ENCODE measurements at places on chromosomes 2 and 18.

GRCh38 chr2:29688429-29688828 lies 233.0 kb downstream of the ALK start:
- no peak for DNase-seq

DNA sequence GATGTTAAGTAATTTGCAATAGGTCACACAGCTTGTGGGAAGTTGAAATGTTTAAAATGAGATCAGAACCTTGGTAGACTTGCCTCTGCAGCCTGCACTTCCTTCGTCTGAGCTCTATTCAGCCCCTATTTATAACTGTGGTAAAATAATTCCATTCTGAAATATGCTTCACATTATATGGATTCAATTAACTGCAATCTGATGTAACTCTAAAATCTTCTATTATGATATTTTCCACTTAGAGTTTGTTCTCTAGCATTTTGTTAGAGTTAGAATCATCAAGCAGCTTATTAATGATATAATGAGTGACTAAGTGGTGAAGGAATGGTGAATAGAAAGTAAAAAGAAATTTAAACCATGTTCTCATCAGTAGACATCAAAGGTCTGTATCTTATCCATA lies 139.6 kb upstream of the ARHGAP28 start:
- DNase-seq = peak; percentile 56

- DNase-seq = no peak
Observed at GRCh38 chr18:75010278-75010677, 198.7 kb downstream of the PTGR3 start.

DNA sequence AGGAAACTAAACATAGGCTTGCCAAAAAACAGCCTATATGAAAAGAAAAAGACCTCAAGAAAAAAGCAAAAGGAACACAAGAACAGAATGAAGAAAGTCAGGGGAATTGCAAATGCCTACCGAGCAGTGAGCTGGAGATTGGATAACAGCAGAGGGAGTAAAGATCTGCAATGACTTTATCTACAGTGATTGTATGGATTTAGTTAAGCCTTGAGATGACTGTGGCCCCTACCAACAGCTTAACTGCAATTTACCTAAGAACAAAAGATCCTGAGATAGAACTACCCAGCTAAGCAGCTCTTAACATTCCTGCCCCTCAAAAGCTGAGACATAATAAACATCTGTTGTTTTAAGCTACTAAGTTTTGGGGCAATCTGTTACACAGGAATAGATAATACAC lies 20.5 kb downstream of the LNPK start:
- DNase-seq = no peak
